Lower lobe of right lung (tissue), 2 donors: ENCODE measurements at places on chromosomes 11 and 22. TPM values are rescaled to one million over a fixed set of nuclear protein-coding genes. Genes with fewer than 3 reads are reported as not detected.

- H3K36me3 ChIP-seq: no peaks in the 10 kb centered on the region
- H3K27me3 ChIP-seq: no peaks in the 10 kb centered on the region
- DNase-seq: no peak
- peak overlapping the region; percentile 68 for H3K27ac ChIP-seq
- no peak overlapping the region for H3K4me3 ChIP-seq
These were observed 40.9 kb upstream of the ETS1 start for GRCh38 chr11:128628325-128628673.

DNA sequence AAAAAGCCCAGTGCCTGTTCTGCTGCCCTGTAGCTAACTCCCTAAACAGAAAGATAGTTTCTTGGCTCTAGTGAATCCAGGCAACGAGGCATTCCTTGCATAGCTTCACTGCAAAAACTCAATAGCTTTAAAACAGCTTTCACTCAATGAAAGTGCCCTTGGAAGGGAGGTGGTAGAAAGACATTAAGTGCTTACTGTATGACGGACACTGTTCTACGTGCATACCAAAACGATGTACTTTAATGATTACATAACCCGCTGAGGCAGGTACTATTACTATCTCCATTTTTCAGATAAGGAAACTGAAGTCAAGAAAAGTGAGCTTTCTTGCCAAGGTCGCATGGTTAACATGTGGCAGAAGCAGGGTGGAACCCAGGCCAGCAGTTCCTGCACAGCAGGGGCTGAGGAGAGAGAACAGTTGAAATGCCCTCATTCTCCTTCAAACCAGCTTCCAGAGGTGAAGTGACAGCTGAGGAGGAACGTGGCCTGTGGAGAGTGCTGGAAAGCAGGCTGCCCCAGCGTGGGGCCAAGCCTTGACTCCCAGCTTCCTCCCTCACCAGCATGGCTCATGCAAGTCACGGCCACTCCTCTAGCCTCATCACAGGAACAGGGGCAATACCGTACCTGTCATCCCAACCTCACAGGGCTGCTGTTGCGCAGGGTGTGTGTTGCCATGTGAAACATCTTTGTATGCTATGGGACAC is 227.5 kb upstream of the NARS2 start:
- no peaks in the 10 kb centered on the region for H3K36me3 ChIP-seq
- no peaks in the 10 kb centered on the region for H3K27me3 ChIP-seq
- peak overlapping the region; percentile 86 for H3K27ac ChIP-seq
- H3K4me1 ChIP-seq: peaks cover 42% of the 10 kb centered on the region

DNA sequence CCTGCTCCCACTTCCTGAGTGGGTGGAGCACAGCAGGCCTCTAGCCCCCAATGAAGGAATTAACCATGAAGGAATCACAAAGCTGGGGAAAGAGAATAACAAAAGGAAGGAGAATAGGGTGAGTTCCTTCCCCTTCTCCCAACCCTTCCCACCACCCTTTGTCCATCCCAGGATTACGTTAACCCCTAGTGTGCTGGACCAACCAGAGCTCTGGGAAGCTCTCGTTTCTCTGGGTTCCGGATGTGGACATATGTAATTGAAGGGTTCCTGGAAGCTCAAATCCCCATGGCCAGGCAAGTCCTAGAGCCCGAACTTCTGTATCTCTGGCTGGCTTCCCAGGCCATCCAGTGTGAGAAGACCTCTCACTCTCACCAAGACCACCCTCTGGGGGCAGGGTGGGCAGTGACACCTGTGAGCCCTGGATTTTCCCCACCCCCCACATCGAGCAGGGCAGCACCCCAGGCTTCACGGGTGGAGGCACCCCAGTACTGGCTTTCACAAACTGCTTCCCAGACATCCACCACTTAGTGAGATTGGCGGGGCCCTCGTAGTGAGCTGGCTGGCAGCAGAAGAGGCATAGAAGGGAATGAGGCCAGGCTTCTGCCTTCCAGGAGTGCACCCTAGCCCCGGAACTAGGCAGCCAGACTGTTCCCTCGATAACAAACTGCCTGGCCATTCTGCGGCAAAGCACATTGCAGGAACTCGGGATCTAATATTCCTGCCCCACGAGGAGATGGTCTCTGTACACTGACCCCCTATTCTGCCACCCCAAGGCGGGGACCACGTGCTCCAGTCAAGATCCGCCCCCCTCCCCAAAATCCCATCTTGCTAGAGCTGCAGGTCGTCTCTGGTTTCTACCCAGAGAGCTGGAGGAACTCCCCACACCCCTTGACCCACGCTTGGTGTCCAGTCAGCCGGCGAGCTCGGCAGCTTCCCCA is 2.1 kb downstream of the NECTIN1 start:
- H3K4me3 ChIP-seq: peak overlapping the region; percentile 82
- no peaks in the 10 kb centered on the region for H3K27me3 ChIP-seq
- H3K27ac ChIP-seq: no peak overlapping the region

- no peaks in the 10 kb centered on the region for H3K4me1 ChIP-seq
- DNase-seq: no peak
- H3K27me3 ChIP-seq: no peaks in the 10 kb centered on the region
- H3K4me3 ChIP-seq: no peak overlapping the region
- no peak overlapping the region for H3K27ac ChIP-seq
- no peaks in the 10 kb centered on the region for H3K36me3 ChIP-seq
These were observed 138.5 kb upstream of the NCAM1 start for GRCh38 chr11:112822478-112823274.

GRCh38 chr11:84905411-84905810 is 721.7 kb downstream of the DLG2 start:
- no peaks in the 10 kb centered on the region for H3K36me3 ChIP-seq
- DNase-seq: no peak
- H3K4me1 ChIP-seq: no peaks in the 10 kb centered on the region

DNA sequence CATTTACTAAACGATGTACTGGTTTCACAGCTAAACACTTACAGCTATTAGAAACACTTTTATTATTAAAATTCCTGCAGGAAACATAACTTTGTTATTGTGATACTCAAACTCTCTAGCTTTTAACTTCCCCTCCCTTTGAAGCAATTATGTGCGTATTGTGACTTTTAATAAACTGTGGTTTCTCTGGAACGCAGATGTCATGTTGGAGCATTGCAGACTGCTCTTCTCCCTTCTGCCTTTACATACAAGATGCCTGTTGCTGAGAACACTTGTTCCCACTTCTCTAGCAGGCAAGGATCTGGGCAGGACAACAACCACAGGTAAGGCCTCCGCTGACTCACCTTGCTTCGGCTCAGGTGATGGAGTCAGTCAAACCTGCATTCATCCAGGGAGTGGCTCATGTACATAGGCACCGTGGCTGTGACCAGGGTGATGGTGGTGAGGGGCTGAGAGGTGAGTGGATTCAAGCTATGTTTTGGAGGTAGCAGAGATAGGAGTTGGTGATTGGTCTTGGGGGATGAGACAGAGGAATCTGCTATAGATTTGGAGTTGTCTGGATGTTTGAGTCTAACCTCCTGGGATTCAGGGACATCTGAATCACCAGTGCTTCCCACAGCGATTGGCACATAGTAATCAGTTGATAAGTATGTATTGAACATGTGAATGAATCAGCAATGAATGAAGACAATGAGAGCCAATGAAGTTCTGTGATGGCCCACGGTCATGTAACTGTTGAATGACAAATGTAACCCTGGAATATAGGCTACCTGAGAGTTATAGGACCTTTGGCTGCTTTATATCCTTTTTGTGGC is 106.0 kb downstream of the ADAMTS15 start:
- H3K36me3 ChIP-seq: no peaks in the 10 kb centered on the region
- H3K4me3 ChIP-seq: no peak overlapping the region
- H3K27me3 ChIP-seq: no peaks in the 10 kb centered on the region

DNA sequence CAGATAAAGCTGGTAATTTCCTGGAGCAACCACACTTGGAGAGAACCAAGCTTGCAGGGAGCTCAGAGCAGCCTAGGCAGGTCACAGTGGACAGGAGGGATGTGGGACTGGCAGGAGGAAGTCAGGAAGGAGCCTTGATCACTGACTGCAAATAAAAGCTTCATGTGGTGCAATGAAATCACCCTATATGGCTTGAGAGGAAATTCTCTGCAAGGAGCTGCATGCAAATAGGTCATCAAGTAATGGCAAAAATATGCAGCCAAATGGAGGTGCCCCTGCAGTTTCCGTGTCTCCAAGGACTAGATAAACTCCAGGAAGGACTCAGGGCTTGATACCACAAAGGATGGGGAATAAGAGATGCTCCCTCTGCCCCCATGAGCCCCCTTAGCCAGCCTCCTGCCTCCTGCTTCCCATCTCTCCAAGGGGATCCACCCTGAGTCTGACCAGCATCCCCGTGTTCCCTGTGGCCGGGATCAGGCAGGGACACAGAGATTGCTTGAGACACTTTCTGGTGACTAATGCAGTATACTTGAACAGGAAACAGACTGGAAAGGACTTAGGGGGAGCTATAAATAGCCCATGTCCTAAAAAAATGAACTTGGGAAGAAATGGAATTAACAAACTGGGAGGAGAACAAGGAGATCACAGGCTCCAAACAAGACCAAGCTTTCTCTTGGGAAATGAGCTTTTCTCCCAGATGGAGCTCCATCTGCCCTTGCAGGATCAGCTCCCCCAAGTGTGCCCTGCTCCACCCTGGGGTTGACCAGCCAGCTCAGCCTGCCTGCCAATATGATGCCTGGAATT is 23.9 kb upstream of the MICAL2 start:
- no peaks in the 10 kb centered on the region for H3K36me3 ChIP-seq
- peak overlapping the region; percentile 82 for H3K27ac ChIP-seq
- DNase-seq: no peak
- H3K4me3 ChIP-seq: no peak overlapping the region

Gene TPBGL
- 0.47 TPM for total RNA-seq

DNA sequence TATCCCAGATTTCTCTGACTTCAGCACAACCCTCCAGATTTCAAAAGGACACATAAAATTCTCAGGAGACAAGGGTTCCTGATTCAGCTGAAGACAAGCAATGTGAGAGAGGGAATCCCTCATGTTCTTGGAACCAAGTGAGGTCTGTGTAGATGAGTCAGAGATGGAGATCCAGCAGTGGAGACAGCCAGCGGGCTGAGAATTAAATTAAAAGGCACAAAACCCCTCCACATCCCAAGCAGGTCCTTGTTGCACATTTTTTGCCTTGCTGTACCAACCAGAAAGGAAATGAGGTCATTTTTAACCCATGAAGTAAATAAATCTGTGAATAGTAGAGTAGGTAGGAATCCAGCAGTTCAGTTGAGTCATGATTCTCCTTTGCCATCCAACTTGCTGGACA is 9.7 kb downstream of the MTNR1B start:
- H3K4me1 ChIP-seq: no peaks in the 10 kb centered on the region
- no peak for DNase-seq
- no peaks in the 10 kb centered on the region for H3K36me3 ChIP-seq
- no peak overlapping the region for H3K27ac ChIP-seq
- H3K27me3 ChIP-seq: no peaks in the 10 kb centered on the region

DNA sequence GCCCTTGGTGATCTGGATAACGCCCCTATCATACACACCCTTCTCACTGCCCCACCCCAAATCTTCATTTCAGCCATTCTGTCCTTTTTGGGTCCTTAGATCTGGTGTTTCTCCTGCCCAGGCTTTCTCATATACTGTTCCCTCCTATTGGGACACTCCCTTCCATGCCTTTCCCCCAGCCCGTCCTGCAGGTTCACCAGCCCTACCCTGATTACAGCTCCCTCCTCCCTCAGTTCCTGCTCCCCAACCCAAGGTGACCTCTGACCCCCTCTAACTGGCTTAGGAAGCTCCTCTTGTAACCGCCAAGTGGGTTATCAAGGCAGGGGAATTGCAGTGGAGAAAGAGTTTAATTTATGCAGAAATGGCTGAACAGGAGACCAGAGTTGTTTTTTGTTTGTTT is 13.0 kb downstream of the MTFP1 start:
- peaks cover 6% of the 10 kb centered on the region for H3K27me3 ChIP-seq
- H3K27ac ChIP-seq: no peak overlapping the region

DNA sequence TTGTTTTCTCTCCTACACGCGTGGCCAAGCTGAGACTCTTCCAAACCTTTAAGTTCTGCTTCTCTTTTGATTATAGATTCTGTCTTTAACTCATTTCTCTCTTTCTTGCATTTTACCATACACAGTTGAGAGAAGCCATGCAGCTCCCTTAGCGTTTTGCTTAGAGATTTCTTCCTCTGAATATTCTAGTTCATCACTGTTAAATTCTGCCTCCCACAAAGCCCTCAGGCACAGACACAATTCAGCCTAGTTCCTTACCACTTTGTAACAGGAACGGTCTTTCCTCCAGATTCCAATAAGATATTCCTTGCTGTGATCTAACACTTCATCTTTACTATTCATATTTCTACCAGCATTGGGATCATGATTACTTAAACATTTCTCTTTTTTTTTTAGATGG is 24.7 kb upstream of the CD81 start:
- no peaks in the 10 kb centered on the region for H3K27me3 ChIP-seq
- no peaks in the 10 kb centered on the region for H3K36me3 ChIP-seq
- no peak for DNase-seq
- no peak overlapping the region for H3K4me3 ChIP-seq
- H3K4me1 ChIP-seq: no peaks in the 10 kb centered on the region

GRCh38 chr11:79896258-79896657 is 455.4 kb upstream of the TENM4 start:
- H3K4me3 ChIP-seq: no peak overlapping the region
- no peaks in the 10 kb centered on the region for H3K4me1 ChIP-seq
- no peak for DNase-seq
